ENCODE measurements at places on chromosomes 5 and 9.

- no peak for DNase-seq
Observed at GRCh38 chr5:147617191-147617606, 107.3 kb upstream of the DPYSL3 start.

GRCh38 chr5:178145965-178146820 is 7.5 kb downstream of the NHP2 start:
- DNase-seq, result peak; percentile 66

GRCh38 chr5:59428391-59428790 is 465.1 kb downstream of the PDE4D start:
- DNase-seq, result no peak

GRCh38 chr9:86600977-86601376 is 246.8 kb upstream of the TUT7 start:
- DNase-seq, result no peak

GRCh38 chr5:1594357-1595106 is 70.8 kb upstream of the LPCAT1 start:
- DNase-seq, result peak; percentile 63

DNA sequence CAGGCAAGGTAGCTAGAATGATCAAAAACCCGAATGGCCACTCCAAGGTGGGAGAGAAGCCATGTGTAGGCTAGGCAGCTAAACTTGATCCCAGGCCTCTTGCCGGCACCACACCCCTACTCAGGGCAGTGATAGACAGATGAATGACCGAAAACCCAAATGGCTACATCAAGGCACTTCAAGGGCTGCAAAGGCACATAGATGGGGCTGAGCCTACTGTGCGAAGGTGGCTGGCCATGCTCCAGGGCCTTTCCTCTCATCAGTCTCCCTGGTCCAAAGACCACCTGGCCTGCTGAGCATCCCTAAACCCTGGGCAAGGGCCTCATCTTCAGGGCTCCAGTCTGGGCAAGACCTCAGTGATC is 3.7 kb upstream of the TIFAB start:
- DNase-seq, result no peak

DNA sequence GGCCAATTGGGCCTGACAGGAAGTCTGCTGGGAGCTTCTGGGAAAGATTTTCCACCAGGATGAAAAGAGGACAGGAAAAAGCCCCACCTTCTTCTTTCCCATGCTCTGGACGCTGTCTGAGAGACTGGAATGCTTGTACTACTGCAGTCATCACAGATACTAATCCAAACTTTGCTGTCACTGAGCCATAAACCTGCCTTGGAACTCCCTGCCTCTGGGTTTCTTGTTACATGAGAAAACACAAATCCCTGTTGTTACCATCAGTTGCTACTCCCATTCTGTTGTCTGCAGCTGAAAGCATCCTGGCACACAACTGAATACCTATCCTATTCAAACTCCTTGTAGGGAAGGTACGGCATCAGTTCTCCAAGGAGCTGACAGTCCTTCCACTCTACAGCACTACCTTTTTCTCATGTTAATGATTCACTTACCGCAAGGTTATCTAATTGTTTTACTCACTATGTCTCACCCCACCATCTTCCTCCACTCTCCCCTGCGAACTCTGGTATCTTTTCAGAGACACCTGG is 167.5 kb downstream of the CDK5RAP2 start:
- DNase-seq, result no peak

DNA sequence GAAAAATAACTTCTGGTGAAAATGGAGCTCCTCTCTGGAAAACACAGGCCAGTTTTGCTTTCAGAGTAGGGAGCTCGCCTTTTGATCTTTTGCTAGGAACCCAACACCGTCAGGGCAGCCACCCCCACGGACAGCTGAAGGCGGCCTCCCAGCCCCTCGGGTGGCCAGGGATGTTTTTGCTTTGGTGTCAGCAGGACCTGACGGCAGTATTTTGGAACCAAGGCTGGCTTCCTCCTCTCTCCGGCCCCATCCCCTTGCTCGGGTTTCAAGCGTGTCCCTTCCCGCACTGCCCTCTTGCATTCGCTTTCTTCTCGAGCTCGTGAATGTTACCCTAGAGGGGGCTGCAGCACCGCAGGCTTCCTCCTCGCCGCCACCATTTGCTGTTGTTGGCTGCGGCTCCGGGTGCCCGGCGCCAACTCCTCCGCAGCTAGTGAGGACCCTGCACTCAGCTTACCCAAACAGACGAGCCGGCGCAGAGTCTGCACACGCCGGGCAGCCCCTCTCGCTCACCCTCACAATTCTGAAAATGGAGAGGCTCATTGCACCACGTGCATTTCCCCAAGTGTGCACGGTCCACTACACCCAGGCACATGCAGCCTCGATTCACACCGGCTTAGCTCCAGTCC is 35.5 kb upstream of the ADAMTSL1 start:
- DNase-seq, result no peak

GRCh38 chr5:168377525-168377924 is 86.1 kb downstream of the WWC1 start:
- DNase-seq, result no peak

DNA sequence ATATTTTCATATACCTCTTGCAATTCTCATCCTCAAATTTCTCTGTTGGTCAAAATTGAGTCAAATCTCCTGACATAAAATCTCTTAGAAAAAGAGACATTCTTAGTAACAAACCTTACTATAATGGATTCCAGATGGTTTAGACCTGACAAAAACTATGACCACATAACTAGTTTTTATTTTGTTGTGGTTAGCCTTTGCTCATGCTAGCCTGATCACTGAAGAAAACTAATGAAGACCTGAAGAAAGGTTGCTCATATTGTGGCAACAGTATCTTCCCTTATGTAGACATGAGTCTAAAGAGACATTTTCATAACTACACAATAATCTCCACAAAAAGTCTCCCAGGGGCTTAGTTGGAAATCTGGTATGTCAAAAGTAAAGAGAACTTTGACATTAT is 274.1 kb upstream of the TMEM161B start:
- no peak for DNase-seq

- no peak for DNase-seq
Observed at GRCh38 chr9:20903212-20903611, 128.2 kb downstream of the HACD4 start.

DNA sequence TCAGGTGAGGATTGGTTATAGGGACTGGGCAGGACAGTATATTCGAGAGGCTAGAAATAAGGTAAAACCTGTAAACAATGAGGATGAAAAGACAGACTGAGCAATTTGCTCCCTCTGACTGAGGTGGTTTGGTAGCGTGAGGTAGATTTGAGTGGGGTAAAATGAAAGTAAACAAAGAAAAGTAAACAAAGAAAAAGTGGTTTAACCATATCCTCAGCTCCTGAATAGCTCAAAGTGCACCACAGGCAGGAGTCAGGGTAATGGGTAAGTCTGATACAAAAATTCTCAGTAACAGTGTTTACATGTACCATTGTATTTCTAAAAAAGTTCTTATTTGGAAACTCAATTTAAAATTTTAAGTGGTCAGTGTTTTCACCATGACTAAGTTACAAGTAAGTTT is 203.1 kb upstream of the ARRDC3 start:
- no peak for DNase-seq

DNA sequence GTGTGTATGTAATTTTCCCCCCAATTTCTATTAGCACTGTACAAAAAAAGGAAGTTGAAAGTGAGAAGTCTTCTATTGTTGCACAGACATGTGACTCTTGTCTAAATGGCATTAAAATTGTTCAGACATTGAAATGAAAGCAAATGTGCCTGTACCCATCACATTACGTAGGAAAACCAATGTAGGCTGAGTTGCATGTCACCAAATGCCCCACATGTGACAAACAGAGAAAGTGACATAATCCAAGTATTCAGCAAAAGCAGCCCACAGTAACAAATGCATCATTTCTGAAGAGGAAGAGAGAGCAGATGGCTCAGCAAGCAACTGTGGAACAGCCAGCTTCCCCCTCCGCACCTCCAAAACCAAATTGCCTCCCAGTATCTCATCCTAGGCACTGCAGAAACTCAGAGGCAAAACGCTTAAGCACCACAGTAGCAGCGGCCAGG is 161.5 kb upstream of the NR4A3 start:
- DNase-seq, result no peak

DNA sequence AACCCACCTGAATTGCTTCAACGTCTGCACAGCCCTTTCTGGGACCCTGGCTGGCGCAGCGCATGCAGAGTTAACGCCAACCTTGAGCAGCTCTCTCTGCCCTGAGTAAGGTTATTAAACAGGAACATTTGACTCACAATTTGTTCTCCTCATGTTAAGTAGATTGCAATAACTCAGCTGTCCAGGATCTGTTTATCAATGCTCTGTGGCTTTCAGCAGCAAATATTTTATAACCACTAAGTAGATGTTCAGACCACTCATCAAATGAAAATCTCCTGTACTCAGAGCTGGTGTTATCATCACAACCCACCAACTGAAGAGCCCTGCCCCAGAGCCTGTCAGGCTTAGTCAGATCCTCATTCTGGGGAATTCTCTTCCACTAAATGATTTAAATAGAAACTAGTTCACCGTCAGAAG is 403.0 kb downstream of the ZNF608 start:
- no peak for DNase-seq

GRCh38 chr5:95417971-95418370 is 26.8 kb downstream of the FAM81B start:
- no peak for DNase-seq

GRCh38 chr5:56677690-56678305 is 137.6 kb upstream of the MAP3K1 start:
- DNase-seq, result no peak

- DNase-seq, result no peak
Observed at GRCh38 chr5:126394211-126394788, 28.9 kb upstream of the GRAMD2B start.

DNA sequence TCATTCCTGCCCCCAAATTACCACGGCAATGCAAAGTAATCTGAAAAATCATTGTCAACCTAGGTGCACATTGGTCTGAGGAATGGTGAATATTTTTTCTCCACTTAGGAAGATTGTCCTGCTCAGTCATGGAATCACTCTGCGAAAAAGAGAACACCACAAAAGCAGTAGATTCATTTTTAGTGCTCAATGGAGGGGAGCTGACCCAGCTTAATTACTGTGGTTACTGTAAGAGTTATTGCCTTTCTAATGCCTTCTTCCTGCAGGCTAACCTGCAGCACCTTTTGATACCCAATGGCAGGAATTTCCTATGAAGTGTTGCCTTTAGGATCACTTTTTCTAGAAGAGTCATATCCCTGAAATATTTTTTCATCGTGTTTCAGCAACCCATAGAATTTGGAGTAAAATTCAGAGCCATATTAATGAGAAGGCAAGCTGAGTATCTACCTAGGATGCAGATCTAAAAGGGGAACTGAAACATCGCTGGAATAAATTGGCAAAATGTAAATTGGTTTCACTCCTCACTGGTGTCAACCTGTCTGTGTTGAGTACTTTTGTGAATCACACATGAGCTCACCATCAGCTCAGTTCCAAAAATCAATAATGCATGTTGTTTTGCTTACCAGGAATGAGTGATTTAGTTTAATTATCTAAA is 464.5 kb downstream of the CSNK1G3 start:
- DNase-seq, result no peak

- no peak for DNase-seq
Observed at GRCh38 chr9:109894921-109895758, 115.1 kb downstream of the PALM2AKAP2 start.

- DNase-seq, result no peak
Observed at GRCh38 chr9:129568560-129569501, 52.1 kb downstream of the C9orf50 start.

GRCh38 chr9:90526386-90526785 is 116.2 kb downstream of the DIRAS2 start:
- DNase-seq, result no peak

GRCh38 chr5:72608926-72609325 is 101.7 kb upstream of the ZNF366 start:
- DNase-seq, result no peak

GRCh38 chr5:172283020-172283861 is at the start of gene UBTD2:
Gene UBTD2 (minus strand): TSS chr5:172283764. CDS start chr5:172283665, 99 bp downstream.
- DNase-seq, result peak; percentile 57

All from stimulated activated CD4-positive, alpha-beta T cell treated with anti-CD3 and anti-CD28 coated beads, Interleukin-1b, Interleukin-23, amount 100 ng/mL, for 4 hours (primary cell).